ENCODE measurements at places on chromosomes 6 and 20.
A peak's percentile ranks its signal among the peaks of the same experiment; 100 is the strongest.

- DNase-seq = peak; percentile 6
Measured at GRCh38 chr6:84227044-84227433, 404 bp downstream of the CEP162 start.

DNA sequence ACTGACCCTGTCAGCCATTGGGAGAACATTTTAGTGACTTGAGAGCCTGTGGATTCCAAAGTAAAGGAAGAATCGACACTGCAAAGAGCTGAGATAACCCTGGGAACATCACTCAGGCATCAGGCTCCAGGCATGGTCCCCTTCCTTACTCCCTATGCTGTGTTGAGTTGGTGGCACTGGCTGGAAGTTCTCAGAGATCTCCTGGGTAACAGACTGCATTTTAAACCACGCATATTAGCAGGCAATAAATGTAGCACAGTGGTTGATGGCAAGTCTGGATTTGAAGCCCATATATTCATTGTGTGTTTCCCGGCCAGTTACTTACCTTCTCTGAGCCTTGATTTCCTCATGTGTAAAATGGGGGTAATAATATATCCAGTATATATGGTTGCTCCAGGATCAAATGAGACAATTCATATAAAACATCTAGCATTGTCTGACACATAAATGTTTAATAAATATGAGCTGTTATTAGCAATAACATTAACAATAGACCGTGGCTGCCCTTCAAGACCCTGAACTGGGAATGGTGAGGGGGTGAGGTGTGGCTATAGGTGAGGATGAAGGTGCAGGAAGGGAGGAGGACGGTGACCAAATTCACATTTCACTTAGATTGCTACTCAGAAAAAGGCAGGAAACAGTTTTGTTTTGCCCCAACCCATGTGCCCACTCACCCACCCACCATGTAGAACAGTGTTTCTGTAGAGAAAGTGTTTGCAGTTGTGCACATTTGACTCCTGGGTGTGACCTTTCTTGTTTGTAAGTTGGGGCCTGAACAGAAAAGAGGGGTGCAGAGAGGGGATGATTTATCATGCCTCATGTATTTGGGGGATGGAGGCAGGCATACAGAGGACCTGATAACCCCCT is 2.1 kb downstream of the PLCG1 start:
- no peak for DNase-seq

DNA sequence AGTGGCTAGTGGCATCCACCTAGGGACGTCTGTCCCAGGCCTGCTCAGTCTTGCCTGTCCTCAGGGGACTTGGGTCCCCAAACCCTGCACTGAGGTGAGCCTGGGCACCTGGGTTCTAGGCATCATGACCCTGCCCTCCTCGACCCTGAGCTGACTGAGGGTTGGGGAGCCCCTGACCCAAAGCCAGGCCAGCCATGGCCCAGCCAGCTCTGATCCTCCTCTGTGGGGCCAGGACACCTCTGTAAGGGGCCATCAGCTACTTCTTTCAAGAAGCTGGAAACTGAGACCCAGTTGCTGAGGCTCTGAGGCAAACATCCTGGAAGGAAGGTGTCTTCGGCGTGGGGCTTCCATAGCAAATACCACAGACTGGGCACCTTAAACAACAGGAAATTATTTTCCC is 329.3 kb downstream of the QKI start:
- DNase-seq = no peak

DNA sequence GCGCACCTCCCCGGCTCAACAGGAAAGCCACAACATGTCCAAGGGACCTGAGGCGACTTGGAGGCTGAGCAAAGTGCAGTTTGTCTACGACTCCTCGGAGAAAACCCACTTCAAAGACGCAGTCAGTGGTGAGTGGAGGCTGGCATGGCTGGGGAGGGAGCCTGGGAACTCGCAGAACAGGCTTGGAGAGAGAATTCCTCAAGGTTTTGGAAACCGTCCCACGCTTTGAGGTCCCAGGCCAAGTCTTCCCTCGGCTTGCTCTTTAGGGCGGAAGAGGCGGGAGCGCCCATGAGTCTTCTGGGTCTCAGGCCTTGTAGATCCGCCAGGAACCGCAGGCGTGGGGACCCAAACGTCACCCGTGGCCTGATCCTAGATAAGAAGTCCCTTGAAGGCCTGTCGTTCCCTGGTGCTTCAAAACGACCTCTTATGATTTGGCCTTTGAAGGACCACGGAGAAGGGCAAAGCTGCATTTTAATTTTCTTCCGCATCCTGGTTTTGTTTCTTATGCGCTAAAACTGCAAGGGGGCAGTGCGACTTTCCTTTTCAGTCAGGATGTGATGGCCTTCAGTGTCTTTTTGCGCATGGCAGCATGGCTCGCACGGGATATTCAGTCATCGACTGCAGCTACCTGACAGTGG is 2.0 kb downstream of the LAMP5 start:
- DNase-seq = peak; percentile 16

- no peak for DNase-seq
Measured at GRCh38 chr6:64482631-64483030, 847.0 kb downstream of the PHF3 start.

DNA sequence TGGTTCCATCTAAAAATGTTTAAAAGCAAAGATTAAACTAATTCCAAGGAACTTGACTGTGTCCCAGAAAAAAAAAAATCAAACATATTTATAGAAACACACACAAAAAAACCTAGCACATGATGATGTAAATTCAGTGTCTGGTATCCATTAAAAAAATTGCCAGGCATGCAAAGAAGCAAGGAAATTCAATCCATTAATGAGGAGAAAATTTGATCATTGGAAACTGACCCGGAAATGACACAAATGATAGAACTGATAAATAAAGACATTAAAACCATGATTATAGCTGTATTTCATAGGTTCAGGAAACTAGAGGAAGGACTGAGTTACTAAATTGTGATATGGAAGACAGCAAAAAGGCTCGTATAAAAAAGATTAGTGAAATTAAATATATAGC is 34.7 kb downstream of the PDYN start:
- no peak for DNase-seq

- no peak for DNase-seq
Measured at GRCh38 chr20:25173321-25173720, 22.2 kb upstream of the ENTPD6 start.

DNA sequence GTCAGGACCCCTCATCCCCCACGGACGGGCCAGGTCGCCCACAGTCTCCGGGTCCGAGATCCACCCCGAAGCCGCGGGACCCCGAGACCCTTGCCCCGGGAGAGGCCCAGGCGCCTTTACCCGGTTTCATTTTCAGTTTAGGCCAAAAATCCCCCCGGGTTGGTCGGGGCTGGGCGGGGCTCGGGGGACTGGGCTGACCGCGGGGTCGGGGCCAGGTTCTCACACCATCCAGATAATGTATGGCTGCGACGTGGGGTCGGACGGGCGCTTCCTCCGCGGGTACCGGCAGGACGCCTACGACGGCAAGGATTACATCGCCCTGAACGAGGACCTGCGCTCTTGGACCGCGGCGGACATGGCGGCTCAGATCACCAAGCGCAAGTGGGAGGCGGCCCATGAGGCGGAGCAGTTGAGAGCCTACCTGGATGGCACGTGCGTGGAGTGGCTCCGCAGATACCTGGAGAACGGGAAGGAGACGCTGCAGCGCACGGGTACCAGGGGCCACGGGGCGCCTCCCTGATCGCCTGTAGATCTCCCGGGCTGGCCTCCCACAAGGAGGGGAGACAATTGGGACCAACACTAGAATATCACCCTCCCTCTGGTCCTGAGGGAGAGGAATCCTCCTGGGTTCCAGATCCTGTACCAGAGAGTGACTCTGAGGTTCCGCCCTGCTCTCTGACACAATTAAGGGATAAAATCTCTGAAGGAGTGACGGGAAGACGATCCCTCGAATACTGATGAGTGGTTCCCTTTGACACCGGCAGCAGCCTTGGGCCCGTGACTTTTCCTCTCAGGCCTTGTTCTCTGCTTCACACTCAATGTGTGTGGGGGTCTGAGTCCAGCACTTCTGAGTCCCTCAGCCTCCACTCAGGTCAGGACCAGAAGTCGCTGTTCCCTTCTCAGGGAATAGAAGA is 978 bp downstream of the HLA-A start:
- peak; percentile 39 for DNase-seq

All from inflammatory macrophage treated with lipopolysaccharide for 4 hours (primary cell).